Fibroblast of skin of abdomen (primary cell): ENCODE measurements at places on chromosomes 5 and 9.
A peak's percentile ranks its signal among the peaks of the same experiment; 100 is the strongest.

DNA sequence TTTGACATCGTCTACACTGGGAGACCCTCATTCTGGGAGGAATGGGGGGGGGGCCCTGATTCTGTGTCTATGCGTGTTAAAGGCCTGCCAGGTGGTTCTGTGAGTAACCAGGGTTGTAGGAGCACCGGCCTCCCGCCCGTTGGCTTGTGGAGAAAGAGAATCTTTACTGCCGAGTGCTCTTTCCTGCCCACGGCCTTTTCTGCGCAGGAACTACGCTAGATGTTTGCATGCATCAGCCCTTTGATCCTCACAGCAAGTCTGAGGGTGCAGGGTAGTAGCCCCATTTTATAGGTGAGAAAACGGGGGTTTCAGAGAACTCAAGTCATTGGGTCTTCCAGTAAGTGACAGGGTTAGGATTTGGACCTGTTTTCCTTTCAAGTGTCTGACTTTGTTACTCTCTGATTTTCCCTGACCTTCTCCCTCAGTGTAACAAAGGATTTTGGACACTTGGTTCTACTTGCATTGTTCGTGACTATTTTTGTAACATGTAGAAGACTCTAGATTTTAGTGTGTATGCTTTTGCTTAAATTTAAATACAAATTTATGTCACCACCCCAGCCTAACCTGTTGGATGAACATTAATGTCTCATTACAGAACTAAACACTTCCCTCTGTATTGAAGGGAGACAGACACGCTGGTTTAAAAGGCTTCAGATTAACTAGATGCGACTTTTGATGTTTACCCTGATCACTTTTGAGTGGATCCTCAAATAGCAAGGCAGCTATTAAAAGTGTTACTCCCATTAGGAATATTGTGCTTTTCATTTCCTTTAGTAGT is 22.0 kb downstream of the MAST4 start:
- DNase-seq = no peak

- peak; percentile 77 for DNase-seq
Measured at GRCh38 chr9:113673726-113674125, 202.4 kb upstream of the ZNF618 start.

- peak; percentile 49 for DNase-seq
Measured at GRCh38 chr9:105414947-105415661, 32.7 kb upstream of the FSD1L start.

- no peak for DNase-seq
Measured at GRCh38 chr5:54678737-54679136, 161.2 kb downstream of the SNX18 start.

DNA sequence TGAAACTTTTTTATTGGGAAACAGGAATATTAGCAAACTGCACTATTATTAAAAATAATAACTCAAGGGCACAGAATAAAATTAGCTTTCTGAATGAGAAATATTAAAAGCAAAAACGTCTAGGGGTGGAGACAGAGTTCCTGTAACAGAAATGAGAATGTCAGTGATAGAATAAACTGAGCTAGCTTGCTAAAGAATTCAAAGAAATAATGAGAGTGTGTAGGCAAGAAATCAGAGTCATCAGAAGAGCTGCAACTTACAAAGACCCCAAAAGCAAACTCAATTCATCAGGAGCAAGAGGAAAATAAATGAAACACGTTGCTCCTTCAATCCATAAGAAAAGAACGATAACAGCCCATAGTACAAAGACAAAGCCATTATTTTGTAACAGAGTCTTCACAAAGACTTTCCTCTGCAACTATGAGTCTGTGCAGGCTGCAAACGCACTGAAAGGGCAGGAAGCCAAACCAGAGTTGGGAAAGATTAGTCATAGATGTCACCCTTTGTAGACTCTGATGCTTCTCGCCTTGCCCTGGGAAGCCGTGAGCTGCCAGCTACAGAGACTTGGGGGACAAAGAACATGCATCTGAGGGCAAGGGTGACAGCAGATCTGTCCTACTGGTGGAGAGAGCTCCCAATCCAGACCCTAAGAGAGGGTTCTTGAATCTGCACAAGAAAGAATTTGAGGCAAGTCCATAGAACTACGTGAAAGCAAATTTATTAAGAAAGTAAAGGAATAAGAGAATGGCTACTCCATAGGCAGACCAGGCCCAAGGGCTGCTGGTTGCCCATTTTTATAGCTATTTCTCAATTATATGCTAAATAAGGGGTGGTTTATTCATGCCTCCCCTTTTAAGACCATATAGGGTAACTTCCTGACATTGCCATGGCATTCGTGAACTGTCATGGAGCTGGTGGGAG is 40.8 kb downstream of the SHC3 start:
- DNase-seq = peak; percentile 95

- DNase-seq = no peak
Measured at GRCh38 chr9:130977811-130978221, 31.2 kb upstream of the LAMC3 start.

DNA sequence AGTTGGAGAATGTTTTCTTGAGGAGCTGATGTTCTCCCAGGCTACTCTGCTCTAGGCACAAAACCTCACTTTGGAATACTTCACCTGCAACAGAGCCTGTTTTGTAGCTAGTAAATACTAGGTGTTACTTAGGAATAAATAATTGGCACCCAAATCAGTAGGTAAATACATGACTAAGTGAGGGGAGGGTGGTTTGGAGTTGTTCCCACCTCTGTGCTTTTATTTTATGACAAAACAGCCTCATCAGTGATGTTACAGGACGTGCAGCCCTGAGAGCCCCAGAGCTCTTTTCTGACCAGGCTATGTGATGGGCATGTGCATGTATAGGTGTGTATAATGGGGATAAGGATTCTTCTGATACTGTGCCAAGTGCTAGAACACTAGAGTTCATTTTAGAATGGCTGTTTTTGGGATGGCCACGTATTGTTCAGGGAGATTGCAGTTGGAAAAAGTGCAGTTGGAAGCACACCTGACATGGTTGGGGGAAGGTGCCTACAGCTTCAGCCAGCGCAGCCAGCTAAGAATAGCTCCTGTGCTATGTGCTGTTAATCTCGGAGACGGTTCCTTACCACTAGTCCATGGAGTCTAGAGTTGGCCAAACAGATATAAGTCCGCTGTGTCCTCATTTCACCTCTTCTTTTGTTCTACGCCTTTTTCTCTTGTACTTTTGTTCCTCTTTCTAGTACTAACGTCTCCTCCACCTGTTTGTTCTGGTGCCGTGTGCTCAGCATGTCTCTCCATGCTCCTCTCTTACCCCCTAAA is 284.7 kb downstream of the FANCC start:
- DNase-seq = no peak

DNA sequence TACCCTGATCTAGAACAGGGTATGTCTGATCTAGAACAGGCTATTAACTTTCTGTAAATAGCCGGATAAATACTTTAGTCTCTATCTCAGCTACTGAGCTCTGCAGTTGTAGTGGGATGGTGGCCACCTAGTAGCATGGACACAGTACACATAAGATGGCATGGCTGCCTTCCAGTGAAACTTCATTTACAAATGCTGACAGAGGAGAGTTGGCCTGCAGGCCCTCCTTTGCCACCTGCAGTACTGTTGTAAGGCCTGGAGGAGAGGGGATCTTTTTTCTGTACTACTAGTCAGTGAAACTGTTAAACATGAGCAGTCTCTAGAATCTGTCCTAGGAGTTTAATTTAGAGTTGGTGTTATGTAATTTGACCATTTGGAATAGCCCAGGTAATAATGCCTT is 86.0 kb downstream of the TRIO start:
- no peak for DNase-seq

DNA sequence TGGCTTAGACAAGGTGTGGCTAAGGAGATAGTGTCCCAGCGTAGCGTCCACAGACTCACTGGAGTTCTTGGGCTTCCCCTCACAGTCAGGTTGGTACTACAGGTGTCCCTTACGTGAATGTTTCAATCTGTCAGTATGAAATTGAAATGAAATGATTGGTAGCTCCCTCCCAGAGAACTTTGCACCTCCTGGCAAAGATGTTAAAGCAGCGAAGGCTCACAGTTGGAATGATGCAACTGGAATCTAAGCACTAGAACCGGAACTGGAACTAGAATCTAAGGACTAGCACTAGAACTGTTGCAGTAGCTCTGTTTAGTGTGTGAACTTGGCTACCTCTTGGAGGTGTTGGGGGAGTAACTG is 1.1 kb downstream of the SLC31A1 start:
- DNase-seq = peak; percentile 13

- no peak for DNase-seq
Measured at GRCh38 chr5:52452098-52452497, 335.6 kb upstream of the ITGA1 start.

DNA sequence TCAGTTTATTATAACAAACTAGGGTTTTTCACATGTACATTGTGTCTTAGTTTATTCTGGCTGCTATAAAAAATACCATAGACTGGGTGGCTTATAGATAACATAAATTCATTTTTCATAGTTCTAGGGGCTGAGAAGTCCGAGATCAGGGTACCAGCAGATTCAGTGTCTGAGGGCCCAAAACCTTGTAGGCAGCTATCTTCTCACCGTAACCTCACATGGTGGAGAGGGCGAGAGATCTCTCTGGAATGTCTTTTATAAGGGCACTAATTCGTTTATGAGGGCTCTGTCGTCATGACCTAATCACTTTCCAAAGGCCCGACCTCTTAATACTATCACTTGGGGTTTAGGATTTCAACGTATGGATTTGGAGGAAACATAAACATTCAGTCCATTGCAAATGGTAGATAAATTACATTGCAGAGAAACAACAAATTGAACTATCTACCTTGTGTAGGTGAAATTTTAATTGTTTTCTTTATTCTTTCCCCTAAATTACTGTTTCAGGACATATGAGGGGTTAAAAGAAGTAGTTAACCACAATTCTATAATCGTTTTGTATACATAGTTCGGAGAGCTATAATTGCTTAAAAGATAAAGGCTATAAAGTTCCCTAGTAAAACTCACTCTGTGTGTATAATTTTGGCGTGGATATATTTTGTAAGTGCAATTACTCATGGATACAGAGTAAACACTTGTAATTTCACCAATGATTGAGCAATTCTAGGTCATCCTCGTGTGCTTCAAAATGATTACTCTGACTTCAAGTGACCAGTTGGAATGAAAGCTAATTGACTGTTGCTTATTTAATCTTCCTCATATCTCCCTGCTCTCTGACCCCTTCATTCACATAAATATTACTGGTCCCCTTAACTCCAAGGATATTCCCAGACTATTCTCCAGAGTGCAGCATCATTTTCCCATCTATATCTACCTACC is 247.5 kb upstream of the TMEM161B start:
- no peak for DNase-seq

GRCh38 chr9:69218166-69218565 is 44.1 kb downstream of the TJP2 start:
- DNase-seq = no peak

DNA sequence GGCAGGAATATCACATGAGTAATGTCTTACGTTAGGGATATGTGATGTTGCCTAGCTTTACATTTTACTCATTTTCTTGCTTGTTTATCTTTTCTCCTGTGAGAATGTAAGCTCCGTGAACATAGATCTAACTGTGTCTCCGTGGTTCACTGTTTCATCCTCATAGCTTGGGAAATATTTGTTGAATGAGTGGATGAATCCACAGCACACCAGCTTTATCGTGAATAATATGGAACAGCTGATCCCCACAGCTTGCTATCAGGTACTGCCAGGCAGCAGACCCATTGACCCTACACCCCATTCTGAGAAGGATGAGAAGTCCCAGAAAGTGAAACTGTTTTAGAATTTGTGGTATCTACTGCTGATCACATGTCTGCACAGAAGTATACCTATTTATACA is 106.8 kb upstream of the FBN2 start:
- peak; percentile 90 for DNase-seq

GRCh38 chr9:132488626-132489025 is 78.6 kb downstream of the CFAP77 start:
- no peak for DNase-seq

GRCh38 chr9:38346811-38347210 is 45.7 kb upstream of the ALDH1B1 start:
- peak; percentile 29 for DNase-seq

- no peak for DNase-seq
Measured at GRCh38 chr5:72515211-72515610, 8.0 kb upstream of the ZNF366 start.

GRCh38 chr5:156356238-156356637 is 29.3 kb downstream of the SGCD start:
- peak; percentile 71 for DNase-seq

DNA sequence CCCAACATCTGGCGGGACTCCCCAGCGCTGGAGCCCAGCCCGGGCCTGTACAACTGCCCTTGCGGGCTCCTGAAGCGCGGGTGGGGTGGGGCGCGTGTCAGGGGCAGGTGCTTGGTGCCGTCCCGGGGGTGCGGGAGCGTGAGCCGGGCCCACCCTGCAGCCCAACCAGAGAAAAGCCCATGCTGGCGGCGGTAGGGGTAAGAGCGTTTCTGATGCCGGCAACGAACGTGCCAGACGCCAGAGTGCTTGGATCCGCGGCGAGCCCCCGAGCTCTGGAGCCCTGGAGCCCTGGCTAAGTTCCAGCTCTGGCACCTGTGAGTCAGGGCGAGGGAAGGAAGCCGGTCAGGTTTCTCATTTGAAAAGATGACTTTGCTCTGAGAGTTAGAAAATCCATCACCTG is 58.0 kb downstream of the ZNF510 start:
- DNase-seq = no peak

DNA sequence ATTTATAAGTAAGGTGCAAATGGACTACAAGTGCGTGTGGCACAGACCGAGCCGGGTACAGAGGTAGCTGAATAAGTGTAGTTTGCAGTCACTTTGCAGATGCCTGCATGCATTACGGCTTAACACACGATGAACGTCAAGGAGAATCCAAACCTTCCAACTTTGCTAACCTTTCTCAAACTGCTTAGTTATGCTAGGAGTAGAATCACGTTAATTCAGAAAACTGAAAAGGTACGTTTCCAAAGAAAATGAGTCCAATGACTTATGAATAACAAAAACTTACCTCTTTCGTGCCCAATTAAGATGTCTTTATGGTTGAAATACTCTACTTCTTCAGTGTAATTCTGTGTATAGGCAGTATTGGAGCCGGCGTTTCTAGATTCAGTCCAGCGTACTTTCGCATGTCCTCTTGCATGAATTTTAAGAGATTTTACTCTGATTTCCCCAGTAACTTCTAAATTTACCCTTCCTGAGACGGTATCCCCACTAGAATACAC is 539 bp downstream of the ARRDC3 start:
- peak; percentile 38 for DNase-seq

DNA sequence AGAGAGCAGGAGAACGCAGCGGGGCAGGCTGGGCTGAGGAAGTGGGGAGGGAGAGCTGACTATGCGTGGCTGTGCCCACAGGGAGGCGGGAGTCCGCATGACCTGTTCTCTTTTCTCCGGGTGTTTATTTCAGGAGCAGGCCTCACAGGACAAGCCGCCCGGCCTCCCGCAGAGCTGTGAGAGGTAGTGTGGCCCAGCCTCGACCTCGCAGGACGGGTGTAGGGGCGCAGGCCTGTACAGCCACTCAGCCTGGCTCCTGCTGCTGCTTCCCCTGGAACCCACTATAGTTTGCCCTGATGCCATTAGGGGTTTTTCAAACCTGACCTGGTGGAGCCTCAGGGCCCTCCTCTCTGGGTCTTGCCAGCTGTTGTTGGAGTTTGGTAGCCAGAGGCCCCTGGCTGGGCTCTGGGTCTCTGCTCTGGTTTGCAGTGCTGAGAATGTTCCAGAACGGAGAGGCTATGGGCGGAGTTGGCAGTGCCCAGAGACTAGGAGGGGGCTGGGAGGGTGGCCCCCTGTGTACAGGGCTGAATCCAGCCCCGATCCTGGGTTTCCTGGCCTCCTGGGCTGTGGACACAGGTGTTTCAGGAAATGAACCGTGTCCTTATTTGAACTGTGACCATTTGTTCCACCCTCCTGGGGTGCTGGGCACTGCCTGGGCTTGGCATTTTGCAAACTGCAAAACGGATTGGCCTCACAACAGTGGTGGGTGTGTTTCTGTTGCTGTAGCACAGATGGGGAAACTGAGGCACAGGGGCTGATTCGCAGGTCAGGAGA is 78.8 kb downstream of the WNK2 start:
- DNase-seq = no peak
